ENCODE measurements at places on chromosomes 6 and 20.

- DNase-seq, result no peak
Measured at GRCh38 chr6:166989427-166990032, 9.7 kb upstream of the CEP43 start.

DNA sequence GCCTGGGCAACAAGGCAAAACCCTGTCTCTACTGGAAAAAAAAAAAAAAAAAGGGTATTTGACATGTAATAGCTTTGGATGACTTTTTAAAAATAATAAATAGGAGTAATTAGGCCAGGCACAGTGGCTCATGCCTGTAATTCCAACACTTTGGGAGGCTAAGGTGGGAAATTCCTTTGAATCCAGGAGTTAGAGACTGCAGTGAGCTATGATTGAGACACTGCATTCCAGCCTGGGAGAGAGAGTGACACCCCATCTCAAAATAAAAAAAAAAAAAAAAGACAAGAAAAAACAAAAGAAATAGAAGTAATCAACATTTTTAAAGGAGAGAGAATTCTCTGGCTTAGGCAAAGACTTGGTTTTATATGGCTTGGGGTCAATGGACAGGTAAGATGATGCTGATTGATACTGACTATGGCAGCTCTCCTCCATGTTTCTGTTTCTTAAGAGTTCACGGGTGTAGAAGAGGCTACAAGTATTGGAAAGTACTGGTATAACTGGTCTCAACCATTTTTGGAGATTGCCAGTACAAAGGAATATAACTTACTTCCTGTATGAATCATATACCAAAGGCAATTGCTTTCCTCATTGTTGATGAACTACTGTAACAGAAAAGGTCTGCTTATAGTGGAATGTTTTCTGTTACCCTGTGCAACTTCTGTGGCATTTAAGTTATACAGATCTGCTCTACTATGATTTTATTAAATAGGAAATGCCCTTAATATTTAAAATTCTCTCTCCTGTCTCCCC lies 10.1 kb downstream of the MAP3K5 start:
- no peak for DNase-seq

GRCh38 chr20:60966031-60966430 lies 286.0 kb upstream of the CDH4 start:
- no peak for DNase-seq

DNA sequence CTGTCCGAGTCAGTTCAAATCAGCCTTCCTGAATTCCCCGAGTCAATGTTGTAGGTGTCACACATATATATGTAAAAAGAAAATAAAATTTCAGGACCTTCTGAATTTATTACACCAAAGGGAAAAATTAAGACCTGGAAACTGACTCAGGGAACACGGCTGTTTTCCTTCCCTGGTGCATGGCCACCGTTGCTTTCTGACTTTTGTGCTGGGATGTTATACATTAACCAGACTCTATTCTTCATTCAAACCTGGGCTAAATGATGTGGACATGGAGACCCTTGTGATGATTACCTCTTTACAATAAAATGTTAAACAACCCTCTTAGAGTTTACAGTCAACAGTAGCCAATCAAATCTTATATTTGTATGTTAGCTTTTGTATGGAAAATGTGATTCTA lies 51.4 kb upstream of the PLEKHG1 start:
- no peak for DNase-seq

DNA sequence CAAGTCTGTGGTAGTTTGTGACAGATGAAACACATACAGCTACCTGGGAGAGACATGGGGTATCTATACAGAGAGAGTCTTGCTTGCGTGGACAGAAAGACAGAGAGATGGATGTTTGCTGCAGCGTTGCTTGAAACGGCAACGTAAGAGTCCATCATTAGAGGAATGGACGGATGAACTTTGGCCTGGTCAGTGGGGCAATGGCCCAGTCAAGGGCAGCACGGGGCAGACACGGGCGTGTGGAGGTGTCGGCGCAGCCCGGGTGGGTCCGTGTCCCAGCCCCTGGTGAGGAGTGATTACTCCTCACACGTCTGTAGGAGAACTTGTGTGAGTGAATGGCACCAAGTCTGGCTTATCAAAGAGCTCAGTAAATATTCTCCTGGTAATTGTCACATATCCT lies 21.9 kb downstream of the DACT2 start:
- DNase-seq, result no peak

DNA sequence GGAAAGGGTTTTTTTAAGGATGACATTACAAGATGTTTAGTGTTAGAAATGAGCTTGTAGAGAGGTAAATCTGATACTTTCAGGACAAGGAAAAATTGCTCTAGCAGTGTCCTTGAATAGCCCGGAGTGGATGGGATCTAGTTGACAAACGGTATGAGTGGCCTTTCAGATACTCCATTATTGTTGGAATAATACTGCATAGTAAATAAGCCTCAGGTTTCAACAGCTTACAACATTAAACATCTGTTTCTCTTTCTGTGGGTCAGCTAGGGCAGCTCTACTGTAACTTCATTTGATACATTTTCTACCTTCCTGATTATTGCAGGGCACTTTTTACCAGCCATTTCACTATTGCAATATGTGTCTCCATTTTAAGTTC lies 118.0 kb downstream of the B3GAT2 start:
- no peak for DNase-seq

DNA sequence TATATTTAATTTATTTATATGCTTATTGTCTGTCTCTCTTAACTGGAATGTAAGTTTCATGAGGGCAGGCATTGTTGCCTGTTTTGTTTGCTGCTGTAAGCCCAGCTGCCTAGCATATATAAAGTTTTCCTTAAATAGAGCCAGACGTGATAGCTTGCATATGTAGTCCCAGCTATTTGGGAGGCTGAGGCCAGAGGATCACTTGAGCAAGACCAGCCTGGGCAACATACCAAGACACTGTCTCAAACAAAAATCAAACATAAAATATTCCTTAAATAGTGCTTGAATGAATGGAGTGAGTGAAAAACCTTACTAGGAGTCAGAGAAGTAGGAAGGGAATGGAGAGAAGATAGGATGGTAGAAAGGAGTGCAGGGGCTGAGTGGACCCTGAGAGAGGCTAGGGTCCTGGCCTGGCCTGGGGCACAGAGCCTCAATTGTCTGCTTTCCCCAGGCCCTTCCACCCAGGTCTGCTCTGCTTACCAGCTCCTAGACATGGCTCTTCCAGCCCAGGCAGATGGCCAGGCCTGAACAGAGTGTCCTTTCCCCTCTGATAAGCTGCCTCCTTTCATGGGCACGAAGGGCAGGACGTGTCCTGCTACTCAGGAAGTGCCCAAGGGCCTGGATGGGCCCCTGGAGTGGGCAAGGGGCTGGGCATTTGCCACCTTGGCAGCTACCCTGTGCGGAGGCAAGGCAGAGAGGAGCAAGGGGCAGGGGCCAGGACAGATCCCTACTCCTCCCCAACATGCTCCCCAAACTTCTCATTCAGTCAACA lies 17.7 kb upstream of the BAK1 start:
- no peak for DNase-seq

GRCh38 chr6:168417191-168417590 lies 23.8 kb upstream of the SMOC2 start:
- DNase-seq, result no peak

GRCh38 chr6:130425537-130425936 lies 59.7 kb downstream of the TMEM200A start:
- DNase-seq, result no peak

GRCh38 chr20:63017826-63018411 lies 11.2 kb upstream of the BHLHE23 start:
- DNase-seq, result no peak

DNA sequence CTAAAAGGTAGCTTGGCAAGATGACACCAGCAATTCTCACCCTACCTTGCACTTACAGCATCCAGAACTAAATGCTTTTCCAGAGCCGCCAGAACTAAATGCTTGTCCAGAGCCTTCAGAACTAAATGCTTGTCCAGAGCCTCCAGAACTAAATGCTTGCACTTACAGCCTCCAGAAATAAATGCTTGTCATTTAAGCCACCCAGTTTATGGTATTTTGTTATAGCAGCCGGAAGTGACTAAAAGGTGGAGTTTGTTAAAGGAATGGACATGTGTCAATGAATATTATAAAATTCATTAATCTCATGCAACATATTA lies 133.5 kb downstream of the GPX5 start:
- DNase-seq, result no peak

- DNase-seq, result no peak
Measured at GRCh38 chr20:20012541-20012940, 4.6 kb upstream of the NAA20 start.

- no peak for DNase-seq
Measured at GRCh38 chr6:152575621-152576150, 61.5 kb downstream of the SYNE1 start.

- DNase-seq, result no peak
Measured at GRCh38 chr20:59972037-59972801, 14.0 kb downstream of the CDH26 start.

DNA sequence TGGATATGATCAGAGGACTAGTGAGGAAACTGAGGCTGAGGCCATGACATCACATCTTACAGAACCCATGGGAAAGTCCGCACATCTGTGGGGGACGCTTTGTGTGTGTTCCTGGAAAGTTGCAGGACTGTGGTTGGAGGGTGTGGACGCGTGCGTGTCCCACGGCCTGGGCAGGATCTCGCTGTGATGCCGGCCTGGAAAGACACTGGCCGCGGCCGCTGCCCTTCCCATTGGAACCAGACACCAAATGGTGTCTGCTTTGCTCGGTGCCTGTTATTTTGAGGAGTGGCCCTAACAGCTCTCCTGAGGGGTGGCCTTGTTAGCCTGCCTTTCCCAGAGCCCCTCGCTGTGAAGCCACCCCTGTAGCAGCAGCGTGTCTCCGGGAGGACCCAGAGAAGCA lies 41.1 kb downstream of the DLL1 start:
- DNase-seq, result no peak

DNA sequence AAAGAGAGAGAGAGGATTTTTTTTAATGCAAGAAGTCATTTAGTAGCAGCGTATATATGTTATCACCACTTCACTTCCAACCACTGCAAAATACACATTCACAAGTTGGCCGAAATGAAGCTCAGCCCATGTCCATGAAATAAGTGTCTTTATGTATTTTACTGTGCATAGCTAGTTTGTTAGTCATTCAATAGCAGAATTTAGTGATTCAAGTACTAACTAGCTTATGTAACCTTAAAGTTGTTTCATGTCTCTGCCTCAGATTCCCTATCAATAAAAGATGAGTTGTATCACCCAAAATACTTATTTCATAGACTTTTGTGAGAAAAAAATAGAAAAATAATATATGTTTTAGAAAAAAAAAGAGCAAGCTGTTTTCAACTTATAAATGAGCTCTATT lies 153.7 kb upstream of the PRDM1 start:
- DNase-seq, result no peak

DNA sequence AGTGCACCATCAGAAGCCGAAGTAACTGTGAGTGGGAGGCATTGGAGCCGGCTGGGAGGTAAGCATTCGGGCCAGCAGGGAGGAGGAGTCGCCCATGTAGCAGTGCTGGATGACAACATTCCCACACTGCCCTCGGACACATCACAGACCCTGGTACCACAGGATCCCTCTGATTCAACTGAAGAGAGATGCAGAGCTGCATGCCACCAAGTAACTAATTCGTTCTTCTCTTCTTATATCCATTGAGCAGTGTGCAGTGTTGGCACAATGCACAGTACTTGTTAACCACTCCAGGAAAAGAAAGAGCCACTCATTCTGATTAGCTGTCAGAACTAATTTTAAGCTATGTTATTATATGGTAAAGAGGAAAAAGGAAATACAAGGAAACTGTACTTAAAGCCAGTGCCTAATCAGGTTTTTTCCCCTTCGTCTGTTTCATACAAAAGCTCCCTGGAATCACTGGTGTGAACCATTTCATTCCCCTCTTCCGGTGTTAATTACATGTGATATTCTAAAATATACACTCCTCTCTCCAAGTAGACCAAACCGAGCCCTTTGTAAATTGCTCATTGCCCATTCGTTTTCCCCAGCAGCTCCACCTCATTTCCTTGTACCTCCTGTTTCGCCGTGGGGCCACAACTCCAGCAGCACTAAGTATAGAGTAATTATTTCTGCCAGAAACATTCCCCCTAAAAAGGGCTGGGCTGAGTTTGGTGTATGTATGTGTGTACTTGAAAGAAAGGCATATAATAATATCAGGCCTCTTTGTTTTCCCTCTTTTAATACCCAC lies 32.4 kb upstream of the ADTRP start:
- no peak for DNase-seq

DNA sequence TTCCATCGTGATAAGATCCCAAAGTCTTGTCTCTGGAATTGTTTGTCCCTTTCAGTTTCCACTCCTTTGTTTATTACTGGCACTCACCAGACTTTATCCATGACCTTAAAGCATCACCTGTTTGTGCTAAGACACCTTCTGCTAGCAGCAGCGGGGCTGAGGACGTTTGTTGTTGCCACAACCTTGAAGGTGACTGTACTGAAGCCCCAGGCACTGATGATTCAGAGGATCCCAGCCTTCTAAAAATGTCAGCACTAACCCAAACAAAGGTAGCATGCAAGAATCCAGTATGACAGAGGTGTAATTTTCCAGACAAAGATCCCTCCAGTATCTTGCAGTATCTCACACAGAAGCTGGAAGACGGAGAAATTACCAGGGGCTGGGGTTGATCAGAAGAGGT lies 28.9 kb upstream of the SMIM8 start:
- DNase-seq, result no peak

DNA sequence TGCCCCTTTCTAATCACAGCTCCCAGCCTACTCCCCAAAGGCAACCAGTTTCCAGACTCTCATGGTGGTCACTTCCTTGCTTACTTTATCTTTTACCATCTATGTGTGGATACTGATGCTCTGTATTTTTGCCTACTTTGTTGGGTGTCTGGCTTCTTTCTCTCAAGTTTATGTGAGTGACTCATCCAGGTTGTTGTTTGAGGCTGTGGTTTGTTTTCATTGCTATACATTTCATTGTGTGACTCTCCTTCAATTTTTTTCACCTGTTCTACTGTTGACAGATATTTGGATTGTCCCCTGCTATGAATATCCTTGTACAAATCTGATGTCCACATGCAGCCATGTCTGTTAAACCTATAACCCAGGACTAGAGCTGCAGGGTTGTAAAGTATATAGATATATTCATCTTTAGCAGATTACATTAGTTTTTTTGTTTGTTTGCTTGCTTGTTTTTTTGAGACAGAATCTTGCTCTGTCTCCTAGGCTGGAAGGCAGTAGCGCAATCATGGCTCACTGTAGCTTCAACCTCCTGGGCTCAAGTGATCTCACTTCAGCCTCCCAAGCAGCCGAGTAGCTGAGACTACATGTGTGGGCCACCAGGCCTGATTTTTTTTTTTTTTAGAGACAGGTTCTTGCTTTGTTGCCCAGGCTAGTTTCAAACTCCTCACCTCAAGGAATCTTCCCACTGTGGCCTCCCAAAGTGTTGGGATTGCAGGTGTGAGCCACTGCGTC lies 72.9 kb upstream of the EEF1E1 start:
- no peak for DNase-seq

- no peak for DNase-seq
Measured at GRCh38 chr20:63129991-63130657, 85.8 kb downstream of the YTHDF1 start.

GRCh38 chr20:49560186-49560585 lies 7.8 kb downstream of the PTGIS start:
- no peak for DNase-seq

- no peak for DNase-seq
Measured at GRCh38 chr20:31747640-31748039, 8.6 kb downstream of the TPX2 start.

All from nucleus accumbens (tissue), 56 donors.